Mesothelial cell of epicardium (in vitro differentiated cells): ENCODE measurements at places on chromosomes 3 and 15. TPM values are rescaled to one million over a fixed set of nuclear protein-coding genes. Genes with fewer than 3 reads are reported as not detected.

DNA sequence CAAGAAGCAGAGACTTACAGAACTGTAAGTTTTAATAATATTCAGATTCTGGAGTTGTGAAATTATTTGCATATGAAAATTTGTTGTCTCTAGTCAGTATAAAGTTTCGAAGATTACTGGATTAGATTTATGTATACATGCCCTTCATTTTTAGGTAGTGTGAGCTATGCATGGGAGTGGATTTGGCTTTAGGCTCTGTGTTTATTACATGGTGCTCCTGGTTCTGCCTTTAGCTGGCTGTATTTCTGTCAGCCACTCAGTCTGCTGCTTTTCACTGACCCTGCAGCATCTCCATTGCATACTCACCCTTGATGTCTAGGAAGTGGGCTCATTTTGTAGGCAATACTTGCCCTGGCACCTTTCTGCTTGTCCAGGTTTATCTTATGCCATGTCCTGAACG is 147.5 kb upstream of the LRRFIP2 start:
- H3K27me3 ChIP-seq, result no peaks in the 10 kb centered on the region
- peak overlapping the region; percentile 74 for H3K27ac ChIP-seq
- peaks cover 51% of the 10 kb centered on the region for H3K36me3 ChIP-seq
- peaks cover 33% of the 10 kb centered on the region for H3K4me1 ChIP-seq

Gene ZNF619
- total RNA-seq, result 7.3 to 9.7 TPM (median 7.4 TPM) in 3 replicates

DNA sequence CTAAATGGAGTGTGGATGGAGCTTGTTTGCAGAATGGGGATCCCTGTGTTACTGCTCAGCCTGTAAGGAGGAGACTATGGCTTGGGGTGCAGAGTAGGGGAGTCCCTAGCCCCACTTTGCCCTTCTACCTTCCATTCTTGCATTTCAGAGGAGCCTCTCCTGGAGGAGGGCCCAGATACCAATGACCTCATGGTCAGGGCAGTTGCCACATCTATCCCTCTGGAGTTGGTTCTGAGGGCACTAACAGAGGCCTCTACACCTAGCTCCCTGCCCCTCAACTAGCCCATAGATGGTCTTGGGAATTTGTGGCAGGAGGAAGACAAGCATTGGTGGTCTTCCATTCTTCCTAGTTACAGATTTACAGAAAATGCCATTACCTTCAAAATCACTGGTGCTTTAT is 6.1 kb downstream of the SKOR1 start:
- H3K27me3 ChIP-seq, result peaks cover 86% of the 10 kb centered on the region
- H3K36me3 ChIP-seq, result no peaks in the 10 kb centered on the region
- DNase-seq, result no peak

DNA sequence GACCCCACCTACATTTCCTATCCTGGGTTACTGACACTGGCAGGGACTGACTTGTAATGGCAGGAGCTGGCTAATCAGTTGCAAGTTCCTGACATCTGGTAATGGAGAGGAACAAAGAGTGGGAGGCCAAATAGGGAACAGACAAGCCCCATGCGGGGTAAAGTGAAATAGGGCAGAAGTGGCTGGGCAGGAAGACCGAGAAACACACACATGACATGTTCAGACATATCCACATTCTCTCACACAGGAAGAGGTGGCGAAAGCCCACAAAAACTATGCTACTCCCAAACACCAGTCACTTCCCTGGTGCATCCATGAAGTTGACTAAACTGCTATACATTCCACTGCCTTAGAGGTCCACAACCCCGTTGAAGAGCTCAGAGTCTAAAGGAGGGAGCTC is 394.1 kb upstream of the TBL1XR1 start:
- no peaks in the 10 kb centered on the region for H3K27me3 ChIP-seq
- H3K4me1 ChIP-seq, result peaks cover 46% of the 10 kb centered on the region
- DNase-seq, result no peak
